GM19239 (cell line): ENCODE measurements at places on chromosomes 4 and X.

- DNase-seq: no peak
Measured at GRCh38 chr4:163482190-163482589, 8.6 kb upstream of the TKTL2 start.

- DNase-seq: no peak
Measured at GRCh38 chr4:17055788-17056187, 157.3 kb upstream of the LDB2 start.

- DNase-seq: no peak
Measured at GRCh38 chr4:86942185-86942666, 7.4 kb downstream of the AFF1 start.

- no peak for DNase-seq
Measured at GRCh38 chr4:177005674-177006230, 213.0 kb upstream of the VEGFC start.

GRCh38 chrX:23902419-23902818, 5.3 kb downstream of the APOO start:
- no peak for DNase-seq

DNA sequence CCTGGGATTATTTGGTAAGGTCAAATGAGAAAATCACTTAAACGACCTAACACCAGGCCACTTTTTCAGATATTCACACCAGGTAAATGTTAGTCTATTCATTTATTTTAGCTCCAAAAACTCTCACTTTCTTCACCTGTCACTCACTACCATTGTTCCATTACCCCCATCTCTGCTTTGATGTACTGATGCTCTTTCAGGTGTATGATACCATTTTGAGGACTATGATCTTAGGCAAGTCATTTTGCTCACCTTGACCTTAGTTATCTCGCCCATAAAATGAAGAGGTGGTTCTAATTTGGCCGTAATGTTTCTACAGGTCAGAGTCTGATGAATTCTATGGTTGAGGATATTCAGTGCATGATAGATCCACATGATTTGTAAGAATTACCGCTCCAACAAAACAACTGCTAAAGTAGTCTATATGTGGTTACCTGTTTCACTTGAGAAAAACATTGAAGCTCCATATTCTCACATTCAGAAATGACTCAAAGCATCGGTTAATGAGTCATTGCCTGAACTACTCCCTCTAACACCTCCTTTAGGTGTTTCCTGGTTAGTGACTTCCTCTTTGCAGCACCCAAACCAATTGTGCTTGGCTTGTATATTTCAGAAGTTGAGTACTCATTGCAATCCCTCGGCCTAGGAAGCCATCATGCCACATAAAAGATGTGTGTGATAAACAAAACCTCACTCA, 4.5 kb downstream of the DTHD1 start:
- DNase-seq: peak; percentile 33

DNA sequence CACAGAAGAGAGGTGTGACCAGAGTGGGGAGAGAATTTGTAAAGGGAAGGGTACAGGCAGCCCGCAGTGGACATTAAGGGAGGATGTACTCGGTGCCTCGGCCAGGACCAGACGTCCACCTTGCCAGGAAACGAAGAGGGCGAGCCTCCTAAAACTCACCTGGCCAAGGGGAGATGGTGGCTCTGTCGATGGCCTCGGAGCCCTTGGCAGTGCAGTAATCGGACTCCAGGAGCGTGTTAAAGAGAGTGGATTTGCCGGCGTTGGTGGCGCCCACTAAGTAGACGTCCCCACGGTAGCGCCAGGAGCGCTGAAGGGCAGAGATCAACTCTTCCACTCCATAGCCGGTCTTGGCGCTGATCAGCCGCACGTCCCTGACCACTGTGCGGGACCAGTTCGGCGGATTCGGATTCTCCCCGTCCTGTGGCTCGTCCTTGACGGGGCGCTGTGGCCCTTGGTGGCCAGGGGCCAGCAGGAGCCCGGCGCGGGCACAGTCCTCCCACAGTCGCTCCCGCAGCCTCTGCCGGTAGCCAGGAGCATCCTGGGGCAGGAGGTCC, 1.0 kb downstream of the NOA1 start:
- no peak for DNase-seq

- no peak for DNase-seq
Measured at GRCh38 chr4:336099-336892, 1.3 kb upstream of the ZNF141 start.

- no peak for DNase-seq
Measured at GRCh38 chr4:1684506-1685234, 557 bp upstream of the FAM53A start.

- no peak for DNase-seq
Measured at GRCh38 chr4:188082796-188083195, 26.6 kb downstream of the TRIML2 start.

DNA sequence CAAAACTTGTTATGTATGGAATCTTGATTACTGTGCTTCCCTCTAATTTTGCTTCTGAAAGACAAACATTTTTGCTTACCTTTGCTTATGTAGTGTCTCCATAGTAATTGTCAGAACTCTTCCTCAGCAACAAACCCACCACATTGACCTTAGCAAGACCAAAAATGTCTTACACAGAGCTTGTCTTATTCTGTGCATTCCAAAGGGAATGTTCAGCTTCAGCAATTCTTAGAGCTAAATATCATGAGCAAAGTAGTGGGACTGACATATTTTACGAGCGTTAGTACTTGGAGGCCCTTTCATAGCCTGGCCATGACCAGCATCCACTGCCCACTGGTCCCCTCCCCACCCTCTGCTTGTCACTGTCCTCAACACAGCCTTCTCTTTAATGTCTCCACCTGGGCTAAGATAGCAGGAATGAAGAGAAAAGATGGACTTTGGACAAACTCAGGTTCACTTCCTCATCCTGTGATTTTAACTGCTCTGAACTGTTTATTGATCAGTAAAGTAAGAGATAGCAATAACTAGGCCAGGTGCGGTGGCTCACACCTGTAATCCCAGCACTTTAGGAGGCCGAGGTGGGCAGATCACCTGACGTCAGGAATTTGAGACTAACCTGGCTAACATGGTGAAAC, 15.5 kb upstream of the SH3D19 start:
- no peak for DNase-seq

DNA sequence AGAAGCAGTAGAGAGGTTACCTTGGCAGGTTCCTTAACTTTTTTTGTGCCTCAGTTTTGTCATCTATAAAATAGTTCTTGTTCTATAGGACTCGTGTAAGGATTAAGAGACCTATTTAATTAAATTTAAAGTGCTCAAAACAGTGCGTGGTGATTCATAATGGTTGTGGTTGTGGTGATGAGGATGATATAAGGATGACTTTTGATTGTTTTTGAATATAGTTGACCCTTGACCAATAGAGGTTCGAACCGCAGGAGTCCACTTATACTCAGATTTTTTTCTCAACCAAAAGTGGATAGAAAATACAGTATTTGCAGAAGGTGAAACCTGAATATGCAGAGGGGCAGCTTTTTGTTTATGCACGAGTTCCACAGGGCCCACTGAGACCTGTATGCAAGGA, 14.6 kb downstream of the SMAD1 start:
- no peak for DNase-seq
